ENCODE measurements at places on chromosomes 1 and 21.
A peak's percentile ranks its signal among the peaks of the same experiment; 100 is the strongest.

DNA sequence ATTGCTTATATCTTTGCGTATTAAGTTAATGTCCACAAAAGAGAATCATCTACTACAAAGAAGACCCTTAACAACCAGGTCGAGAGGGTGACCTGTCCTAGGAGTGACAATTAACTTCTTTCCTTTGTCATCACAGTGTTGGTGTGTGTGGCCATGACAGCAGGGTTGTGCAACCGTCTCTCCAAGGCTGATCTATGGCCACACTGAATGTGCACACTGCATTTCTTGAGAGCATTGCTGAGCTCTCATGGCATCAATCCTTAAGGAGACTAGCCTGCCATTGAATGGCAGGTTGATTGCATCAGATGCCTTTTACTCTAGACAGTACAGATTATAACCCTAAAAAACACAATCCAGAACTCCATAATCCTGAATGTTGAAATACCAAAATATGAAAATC is 86.5 kb upstream of the OLFM3 start:
- DNase-seq = no peak

DNA sequence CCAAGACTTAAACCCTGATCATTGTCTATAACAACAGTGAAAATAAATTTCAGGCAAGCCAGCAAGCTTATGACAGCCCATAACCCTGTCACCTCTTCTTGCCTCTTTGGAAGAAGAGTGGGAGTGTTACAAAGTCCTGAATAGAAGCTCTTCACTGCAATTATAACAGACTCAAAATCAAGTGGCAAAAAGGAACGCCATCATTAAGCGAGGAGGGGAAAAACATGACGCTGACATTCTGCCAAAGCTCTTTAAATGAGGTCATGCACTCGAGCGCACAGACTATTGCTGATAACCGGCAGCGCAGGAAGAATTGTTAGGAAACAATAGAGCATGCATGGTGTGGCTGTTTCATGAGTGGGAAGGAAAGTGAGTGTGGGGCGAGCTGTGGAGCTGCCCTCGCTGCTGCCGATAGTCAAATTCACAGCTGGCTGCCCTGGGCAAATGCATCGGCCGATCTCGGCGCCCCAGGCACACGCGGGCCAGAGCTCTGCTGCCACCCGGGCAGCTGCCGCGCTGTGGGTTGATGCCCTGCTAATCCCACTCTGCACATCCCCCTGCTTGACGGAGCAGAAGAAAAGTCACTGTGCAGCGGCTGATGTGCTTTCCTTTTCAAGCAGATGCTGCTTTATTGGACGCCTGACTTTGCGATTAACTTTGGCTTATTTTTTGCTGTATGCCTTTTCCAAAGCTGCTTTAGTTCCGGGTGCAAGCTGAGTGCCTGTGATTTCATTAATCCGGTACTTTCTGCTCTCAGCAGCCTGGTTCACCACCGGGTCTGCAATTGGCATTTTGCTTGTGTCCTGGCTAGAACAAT is 102.4 kb upstream of the ST6GALNAC5 start:
- DNase-seq = peak; percentile 57

GRCh38 chr1:87135329-87135712 is 193.4 kb upstream of the LMO4 start:
- no peak for DNase-seq

- no peak for DNase-seq
Observed at GRCh38 chr1:203281033-203281432, 24.3 kb upstream of the BTG2 start.

Measured in NCI-H2029 (cell line).